DMS79 (cell line): ENCODE measurements at places on chromosomes 1 and 21.

- no peak for DNase-seq
These were observed 5.4 kb downstream of the GADD45A start for GRCh38 chr1:67690411-67690810.

GRCh38 chr1:35536556-35537162, 20.5 kb downstream of the KIAA0319L start:
- DNase-seq, result no peak

GRCh38 chr1:116986421-116987255, 14.9 kb upstream of the CD101 start:
- no peak for DNase-seq

DNA sequence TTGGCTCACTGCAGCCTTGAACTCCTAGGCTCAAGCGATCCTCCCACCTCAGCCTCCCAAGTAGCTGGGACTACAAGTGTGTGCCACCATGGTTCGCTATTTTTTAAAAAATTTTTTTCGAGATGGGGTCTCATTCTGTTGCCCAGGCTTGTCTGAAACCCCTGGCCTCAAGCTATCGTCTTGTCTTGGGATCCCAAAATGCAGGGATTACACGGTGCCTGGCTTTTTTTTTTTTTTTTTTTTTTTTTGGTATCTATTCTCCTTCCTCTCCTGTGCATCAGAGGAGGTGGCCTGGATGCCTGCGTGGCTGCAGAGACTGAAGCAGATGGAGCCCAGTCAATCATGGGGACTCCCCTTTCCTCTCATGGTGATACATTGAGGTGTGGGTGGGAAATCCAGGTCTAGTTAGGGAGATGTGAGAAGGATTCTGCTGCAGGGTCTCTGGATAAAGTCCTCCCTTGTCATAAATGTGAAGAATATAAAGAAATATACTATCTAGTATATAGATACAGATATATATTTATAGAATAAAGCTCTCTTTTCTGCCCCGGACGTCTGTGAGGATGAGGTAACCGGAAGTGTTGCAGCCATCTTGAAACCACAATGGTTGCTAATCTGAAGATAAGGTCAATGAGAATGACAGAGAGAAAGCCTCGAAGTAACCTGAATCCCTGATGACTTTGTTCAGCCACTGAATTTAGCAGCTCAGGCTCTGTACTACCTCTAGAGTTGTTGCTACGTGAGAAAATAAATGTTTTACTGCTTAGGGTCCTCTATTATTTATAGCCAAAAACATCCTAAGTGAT, 19.5 kb upstream of the RGSL1 start:
- no peak for DNase-seq

DNA sequence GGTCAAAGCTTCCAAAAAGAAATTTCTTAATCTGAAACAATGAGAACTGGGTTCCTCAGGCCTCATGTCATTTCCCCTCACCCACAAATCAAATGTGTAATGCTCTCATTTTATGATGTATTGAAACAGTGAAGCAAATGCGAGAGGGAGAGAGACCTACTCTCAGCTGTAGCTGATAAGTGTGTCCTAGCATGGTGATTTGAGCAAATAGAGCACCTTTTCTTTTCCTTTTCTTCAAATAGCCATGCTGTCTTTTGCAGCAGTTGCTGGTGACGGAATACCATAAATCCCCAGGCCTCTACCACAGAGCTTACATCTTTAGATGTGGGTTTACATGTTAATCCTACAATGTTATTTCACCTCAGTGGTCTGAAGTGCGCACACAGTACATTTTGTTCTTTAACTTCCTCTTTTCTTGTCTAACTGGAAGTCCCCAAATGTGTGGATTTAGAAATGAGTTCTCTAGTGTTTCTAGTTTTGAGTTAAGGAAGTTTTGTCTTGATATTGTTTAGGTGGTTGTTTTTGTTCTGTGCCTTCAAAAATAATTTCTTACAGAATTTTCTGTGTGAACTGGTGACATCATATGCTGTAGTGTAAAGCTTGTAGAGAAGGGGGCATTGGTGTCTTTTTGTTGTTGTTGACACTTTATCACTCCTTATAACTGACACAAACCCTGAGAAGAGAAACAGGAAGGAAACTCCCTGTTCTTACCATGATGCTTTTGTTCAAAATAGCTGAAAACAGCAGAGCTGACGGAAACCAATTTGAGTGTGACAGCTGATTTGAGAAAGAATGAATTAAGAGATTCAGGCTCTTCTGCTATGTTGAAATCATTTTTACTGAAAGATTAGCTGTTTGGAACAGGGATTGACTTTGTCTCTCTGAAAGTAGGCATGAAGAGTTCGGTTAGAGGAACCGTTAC, 12.2 kb downstream of the SMAP2 start:
- no peak for DNase-seq

DNA sequence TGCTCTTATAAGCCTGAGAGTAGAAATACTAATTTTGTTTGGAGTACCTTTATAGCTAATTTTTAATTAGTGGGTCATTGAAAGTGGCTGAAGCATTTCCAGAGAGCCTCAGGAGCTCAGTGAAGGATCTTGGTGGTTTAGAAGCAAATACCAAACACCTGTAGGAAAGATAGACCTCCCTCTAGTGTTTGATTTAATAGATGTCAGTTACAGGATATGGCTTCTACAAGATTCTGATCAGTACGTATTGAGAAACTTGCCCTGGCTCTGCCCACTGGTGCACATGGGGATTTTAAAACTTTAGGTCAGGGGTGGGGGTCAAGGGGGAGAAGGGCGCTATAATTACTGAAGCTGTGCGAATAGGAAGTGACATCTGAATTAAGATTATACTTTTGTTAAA, 122.2 kb downstream of the POU2F1 start:
- peak; percentile 72 for DNase-seq

DNA sequence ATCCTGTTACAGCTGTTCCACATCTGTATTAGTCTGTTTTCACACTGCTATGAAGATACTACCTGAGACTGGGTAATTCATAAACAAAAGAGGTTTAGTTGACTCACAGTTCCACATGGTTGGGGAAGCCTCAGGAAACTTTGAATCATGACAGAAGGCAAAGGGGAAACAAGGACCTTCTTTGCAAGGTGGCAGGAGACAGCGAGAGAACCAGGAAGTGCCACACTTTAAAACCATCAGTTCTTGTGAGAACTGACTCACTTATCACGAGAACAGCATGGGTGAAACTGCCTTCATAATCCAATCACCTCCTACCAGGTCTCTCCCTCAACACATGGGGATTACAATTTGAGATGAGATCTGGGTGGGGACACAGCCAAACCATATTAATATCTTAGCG, 110.3 kb upstream of the TRABD2B start:
- no peak for DNase-seq

GRCh38 chr1:145837656-145838055, 7.8 kb upstream of the NUDT17 start:
- DNase-seq, result no peak

DNA sequence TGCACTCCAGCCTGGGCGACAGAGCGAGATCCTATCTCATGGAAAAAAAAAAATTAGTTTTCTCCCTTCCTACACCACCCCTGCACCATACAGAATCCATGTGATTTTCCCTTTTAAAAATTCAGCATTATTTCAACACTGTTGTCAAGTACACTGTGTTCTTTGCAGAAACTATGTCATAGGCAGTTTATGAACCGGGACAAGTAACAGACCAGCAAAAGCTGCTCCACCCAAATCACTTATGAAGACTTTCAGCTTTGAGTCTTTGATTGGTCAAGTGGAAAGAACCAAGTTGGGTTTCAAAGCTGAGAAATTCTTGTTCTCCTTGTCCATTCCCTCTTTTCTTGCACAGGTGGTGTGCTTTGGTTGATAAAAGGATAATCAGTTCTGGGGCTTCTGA, 173.0 kb downstream of the CDC7 start:
- DNase-seq, result no peak

DNA sequence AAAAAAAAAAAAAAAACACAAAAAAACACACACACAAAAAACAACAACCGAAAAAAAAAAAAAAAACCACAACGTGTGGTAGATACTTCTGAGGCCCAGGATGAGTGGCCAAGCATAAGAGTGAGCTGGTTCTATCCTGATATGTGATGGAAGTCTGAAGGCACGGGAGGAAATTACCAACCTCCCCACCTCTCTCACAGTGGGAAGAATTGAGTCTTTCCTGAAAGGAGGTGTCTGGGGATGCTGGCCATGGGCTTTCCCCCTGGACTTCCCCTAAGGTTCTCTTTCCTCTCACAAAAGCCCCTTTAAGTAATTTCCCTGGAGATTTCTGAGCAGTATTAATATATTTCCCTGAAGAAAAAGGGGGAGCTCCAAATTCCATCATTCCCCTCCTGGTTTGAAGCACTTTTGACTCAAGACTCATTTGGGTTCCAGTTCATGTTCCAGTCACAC, 5.2 kb downstream of the TMCC2 start:
- DNase-seq, result no peak

GRCh38 chr1:236868625-236869467, 73.8 kb downstream of the MTR start:
- no peak for DNase-seq

DNA sequence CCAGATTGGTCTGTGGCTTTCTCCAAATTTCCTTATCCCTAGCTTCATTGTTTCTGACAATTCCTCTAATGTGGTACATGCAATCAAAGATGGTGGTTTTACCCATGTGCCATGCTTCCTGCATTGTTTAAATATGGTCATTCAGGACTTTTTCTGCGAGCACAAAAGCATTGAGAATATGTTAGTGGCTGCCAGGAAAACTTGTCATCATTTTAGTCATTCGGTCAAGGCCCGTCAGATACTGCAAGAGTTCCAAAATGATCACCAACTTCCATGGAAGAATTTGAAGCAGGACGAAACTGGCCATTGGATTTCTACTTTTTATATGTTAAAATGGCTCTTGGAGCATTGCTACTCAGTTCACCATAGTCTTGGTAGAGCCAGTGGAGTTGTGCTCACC, 3.7 kb downstream of the ZBED6 start:
- DNase-seq, result no peak

GRCh38 chr21:44702111-44702972, 5.4 kb downstream of the KRTAP10-12 start:
- DNase-seq, result no peak
